Stimulated activated naive B cell treated with anti-CD40 and anti-IgM and Interleukin-4, amounts not matched to agents 10 μg/mL and 1 μg/mL and 100 μg/mL, for 72 hours (primary cell): ENCODE measurements at places on chromosomes 3 and 15.

DNA sequence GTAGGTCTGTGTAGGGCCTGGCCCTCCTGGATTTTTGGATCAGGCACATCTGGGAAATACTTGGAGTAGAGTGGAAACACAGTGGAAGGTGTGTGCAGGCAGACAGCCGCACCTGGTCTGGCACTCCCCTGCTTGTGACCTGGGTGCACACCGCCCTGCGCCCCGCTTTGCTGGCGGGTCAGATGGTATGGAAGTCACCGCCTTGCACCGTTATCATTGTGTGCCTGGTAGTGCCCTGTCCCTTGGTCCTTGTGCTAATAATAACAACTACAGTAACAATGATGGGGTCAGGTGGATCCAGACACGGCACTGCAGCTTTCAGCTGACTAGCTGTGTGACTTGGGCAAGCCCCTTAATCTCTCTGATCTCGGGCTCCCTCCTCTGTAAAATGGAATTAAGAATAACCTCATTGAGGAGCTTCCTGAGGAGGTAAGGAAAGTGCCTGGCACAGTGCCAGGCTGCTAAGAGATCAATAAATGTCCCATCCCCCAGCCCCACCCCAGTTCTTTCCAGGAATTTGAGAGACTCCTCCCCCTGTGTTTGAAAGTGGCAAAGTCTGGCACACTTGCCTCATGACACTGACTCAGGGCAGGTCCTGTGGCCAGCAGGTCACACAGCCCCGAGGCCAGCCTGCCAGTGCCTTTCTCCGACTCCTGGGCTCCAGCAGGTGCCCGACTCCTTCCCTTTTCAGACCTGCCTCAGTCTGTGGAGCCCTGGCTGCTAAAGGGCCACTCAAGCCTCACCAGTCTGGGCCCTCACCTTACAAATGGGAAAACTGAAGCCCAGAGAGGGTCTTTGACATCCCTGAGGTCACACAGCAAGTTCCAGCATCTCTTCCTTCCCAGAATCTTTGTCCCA, 9.8 kb downstream of the ISG20 start:
- no peak for DNase-seq

DNA sequence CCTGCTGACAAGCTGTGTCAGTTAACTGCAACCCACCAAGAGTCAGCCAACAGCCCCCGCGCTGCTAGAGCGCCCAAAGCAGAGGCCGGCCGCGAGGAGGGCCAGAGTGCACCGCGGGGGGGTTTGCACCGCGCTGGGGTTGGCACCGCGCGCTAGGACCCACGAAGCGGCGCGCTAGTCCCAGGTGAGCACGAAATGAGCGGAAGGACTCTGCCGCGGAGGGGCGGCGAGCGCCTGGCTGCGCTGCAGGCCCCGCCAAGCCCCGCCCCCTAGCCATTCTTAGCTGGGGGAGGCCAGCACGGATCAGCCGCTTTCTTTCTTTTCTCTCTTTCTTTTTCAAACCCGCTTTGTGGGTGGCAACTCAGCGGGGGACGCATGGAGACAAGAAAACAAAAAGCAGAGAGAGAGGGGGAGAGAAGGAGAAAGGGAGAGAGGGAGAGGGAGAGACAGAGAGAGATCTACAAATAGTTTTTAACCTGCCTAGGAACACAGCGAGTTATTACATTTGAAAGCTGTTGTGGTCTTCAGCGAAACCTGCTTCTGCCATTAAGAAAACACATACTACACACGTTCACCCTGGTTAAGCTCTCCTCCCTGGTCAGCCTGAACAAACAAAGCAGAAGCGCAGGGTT, 6.9 kb upstream of the FOXB1 start:
- no peak for DNase-seq

GRCh38 chr3:128983293-128984069, 10.4 kb downstream of the CFAP92 start:
- no peak for DNase-seq

DNA sequence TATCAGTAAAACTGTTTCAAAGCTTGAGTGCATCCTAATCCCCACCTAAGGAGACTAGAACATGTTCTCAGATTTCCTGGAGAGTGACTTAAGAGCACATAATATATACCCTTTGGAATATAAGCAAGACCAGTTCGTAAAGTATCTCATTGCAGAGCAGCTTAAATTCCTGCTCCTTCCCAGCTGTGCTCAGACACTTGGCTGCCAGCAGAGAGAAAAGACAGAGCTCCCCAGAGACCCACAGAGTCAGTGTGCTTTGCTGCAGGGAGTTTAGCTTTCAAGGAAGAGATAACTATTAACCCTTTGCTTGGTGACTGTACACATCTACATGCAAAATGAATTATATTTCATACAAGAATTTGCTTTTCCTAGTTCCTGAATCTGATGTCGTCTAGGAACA, 338.1 kb upstream of the ARHGEF26 start:
- DNase-seq, result no peak

- DNase-seq, result no peak
Observed at GRCh38 chr3:52787672-52788625, 6.6 kb upstream of the ITIH3 start.

- no peak for DNase-seq
Observed at GRCh38 chr3:12139111-12139511, 19.6 kb downstream of the TIMP4 start.

GRCh38 chr3:62774221-62774620, 101.0 kb downstream of the CADPS start:
- DNase-seq, result no peak

DNA sequence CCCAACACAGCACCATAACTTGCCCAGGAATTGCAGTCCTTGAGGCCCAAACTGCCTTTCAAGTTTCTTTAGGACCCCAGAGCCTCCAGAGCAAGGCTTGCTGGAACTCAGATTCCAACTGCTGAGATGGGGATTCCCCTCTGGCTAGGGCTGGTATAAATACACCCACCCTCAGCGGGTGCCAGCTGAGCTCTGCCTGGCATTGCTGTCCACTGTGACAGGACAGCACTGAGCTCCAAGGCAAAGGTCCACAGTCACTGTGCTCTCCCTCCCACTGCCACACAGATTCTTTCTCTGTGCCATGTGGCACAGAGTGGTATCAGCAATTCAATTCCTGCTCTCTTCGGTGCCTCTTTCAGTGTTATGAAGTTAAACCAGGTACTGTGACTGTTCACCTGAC, 304.2 kb upstream of the LMCD1 start:
- no peak for DNase-seq
